ENCODE measurements at places on chromosomes 5 and 9. TPM values are rescaled to one million over a fixed set of nuclear protein-coding genes. Genes with fewer than 3 reads are reported as not detected.

DNA sequence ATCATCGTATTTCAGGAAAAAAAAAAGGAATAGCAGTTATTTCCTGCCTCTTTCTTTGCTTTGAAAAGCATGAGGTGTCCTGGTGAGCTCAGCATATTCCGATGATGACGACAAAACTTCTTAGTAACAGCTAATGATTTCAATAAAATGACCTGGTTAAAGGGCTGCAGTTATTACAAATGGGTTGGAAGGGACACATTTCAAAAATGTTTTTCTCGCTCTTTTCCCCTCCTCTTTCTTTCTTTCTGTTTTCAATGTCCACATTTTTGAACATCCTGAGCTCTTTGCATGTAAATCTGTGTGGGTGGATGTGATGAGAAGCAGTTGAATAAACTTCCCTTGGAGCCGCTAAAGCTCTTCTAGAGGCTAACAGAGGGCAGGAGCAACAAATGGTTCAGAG is 186.8 kb upstream of the SLC27A6 start:
- no peaks in the 10 kb centered on the region for H3K27me3 ChIP-seq
- H3K36me3 ChIP-seq = no peaks in the 10 kb centered on the region
- no peak overlapping the region for H3K4me3 ChIP-seq
- no peaks in the 10 kb centered on the region for H3K4me1 ChIP-seq

DNA sequence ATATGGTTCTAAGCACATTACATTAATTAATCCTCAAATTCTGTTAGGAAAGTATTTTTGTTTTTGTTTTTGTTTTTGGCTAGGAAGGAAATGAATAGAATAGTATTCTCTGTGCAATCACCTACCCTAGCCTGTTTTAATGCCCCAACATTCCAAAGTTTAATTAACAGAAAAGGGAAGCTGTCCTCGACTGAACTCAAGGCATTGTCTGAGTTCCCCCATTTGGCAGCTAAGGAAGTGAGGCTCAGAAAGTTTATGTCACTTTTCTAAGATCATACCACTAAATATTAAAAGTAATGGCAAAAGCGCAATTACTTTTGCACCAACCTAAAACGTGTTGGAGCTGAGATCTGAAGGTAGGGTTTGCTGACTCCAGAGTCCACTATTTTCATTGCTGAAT is 59.8 kb downstream of the FGF1 start:
- H3K27me3 ChIP-seq = no peaks in the 10 kb centered on the region
- H3K4me3 ChIP-seq = no peak overlapping the region
- no peaks in the 10 kb centered on the region for H3K36me3 ChIP-seq
- H3K27ac ChIP-seq = no peak overlapping the region
- no peak for DNase-seq

- H3K4me3 ChIP-seq = no peak overlapping the region
- no peak overlapping the region for H3K27ac ChIP-seq
- DNase-seq = no peak
- no peaks in the 10 kb centered on the region for H3K4me1 ChIP-seq
- H3K27me3 ChIP-seq = no peaks in the 10 kb centered on the region
Measured at GRCh38 chr9:36825179-36825578, 208.9 kb downstream of the PAX5 start.

The NR5A1 gene
- 0.82 TPM for total RNA-seq
